ENCODE measurements at places on chromosomes 3 and 15.

GRCh38 chr3:13479332-13479581, 849 bp upstream of the HDAC11 start:
- DNase-seq: no peak

DNA sequence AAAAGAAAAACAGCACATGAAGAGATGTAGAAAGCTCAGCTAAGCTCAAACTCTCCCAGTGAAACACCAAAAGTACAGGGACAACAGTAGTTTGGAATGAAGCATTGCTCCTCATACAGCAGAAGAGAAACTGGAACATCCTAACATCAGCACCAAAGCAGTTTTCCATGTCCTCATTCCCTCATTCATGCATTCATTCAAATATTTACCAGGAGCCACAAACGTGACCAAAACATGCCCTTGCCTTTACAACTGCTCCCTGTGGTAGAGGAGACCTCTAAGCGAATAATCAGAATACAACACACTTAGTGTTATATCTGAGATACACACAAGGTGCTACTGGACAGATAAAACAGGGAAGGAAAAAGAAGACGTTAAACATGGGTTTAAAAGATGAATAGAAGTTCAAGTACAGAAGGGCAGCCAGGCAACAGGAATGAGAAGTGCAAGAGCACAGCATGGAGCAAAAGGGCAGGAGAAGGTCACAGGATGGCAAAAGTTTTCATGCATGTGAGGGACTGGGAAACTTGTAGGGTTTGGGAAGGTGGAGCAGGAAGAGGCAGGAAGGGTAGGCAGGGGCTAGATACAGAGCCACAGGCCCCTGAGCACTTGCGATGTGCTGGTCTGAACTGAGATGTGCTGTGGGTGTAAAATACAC, 58.5 kb upstream of the LMCD1 start:
- DNase-seq: no peak

GRCh38 chr3:72301779-72302178, 516.8 kb upstream of the PROK2 start:
- DNase-seq: no peak

GRCh38 chr3:64871834-64872249, 184.0 kb upstream of the ADAMTS9 start:
- DNase-seq: no peak

DNA sequence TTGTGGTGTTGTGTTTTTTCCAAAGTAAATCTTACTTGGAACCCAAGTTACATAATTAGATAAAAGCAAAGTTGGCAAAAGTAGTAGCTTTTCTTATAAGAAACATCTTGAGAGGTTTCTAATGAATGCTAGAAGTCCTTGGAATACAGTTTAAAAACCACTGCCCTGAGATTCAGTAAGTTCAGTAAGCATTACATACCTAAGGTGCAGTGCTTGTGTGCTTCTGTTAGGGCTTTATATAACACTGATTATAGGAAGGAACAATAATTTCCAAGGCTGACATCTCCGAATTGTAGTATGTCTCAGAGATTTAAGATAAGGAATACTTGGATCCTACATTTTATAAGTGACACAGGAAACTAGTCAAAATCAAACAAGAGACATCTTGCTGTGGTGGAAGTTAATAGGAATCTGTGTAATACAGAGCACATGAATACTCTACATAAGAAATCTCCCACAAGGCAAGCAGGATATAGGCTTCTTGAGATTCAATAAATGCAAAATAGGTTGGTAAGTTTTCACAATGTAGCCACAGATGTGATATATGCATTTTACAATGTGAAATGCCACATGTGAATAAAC, 268.2 kb downstream of the LSAMP start:
- no peak for DNase-seq

All from CD4-positive, alpha-beta memory T cell (primary cell).